ENCODE measurements at places on chromosomes 3 and 15.

GRCh38 chr15:78355177-78355576, 15.0 kb downstream of the CRABP1 start:
- DNase-seq: no peak

- DNase-seq: no peak
These were observed 130.8 kb downstream of the NEO1 start for GRCh38 chr15:73183071-73183470.

DNA sequence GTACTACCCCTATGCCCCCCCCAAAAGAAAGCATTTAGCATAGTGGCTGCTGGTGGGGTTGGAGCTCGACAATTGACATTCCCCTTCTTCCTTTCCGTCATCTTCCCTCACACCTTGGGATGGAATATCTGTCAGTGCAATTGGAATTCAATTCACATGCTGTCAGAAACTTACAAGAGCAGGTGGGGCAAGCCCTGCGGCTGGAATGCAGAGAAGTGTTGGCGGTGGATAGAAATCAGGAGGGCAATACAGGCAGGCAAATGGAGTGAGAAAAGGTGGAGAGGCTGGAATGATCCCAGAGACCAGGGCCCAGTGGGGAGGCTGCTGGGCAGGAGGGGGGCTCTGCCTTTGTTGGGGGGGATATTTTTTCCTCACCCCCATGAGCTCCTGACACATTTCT, 44.1 kb downstream of the FAM3D start:
- no peak for DNase-seq

GRCh38 chr15:86603466-86603865, 523.8 kb downstream of the AGBL1 start:
- no peak for DNase-seq

GRCh38 chr3:184970186-184970585, 158.2 kb downstream of the VPS8 start:
- DNase-seq: no peak

DNA sequence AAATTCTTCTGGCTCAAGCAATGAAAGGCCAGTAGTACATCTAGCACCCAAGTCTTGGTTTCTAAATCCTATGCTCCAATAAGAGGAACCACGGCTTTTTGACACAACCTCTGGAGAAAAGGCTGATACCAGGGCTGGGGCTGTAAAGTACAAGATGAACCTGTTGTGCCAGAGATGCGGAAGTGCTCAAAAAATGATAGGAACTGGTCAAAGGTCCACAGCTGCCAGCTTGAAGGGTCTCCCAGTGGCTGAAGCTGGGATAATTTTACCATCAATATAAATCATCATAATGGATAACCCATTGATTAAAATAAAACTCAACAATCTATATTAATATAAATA, 558 bp upstream of the NCEH1 start:
- no peak for DNase-seq

DNA sequence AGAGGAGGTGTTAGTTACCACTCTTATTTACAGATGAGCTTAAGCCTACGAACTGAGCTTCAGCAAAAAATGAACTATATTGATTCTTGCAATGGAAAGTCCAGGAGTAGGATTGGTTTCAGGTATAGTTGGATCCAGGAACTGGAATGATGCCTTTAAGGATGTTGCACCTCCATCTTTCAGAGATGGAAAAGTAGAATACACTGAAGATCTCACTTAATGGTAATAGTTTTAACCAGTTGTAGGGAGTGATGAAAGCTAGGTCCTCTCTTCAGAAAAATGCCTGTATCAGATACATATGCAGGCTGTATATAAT, 2.5 kb downstream of the SLC28A1 start:
- no peak for DNase-seq

- DNase-seq: no peak
These were observed 39.9 kb upstream of the ARHGEF26 start for GRCh38 chr3:154081305-154081704.

GRCh38 chr3:161559177-161559998, 62.8 kb downstream of the OTOL1 start:
- DNase-seq: peak; percentile 35

- DNase-seq: no peak
These were observed 231.3 kb downstream of the OCA2 start for GRCh38 chr15:27867861-27868260.

DNA sequence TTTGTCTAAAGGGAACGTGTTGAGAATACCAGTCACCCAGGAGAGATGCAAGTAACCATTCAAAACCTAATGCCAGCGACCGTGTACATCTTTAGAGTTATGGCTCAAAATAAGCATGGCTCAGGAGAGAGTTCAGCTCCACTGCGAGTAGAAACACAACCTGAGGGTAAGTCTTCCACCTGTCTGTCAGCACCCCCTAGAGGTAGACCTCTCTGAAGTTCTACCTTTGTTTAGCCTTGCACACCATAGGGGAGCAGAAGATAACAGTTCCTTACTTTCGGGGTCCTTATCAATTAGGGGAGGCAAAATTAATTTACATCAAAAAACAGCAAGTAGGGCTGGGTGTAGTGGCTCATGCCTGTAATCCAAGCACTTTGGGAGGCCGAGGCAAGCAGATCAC, 124.4 kb downstream of the HCN4 start:
- no peak for DNase-seq

- no peak for DNase-seq
These were observed 327.8 kb downstream of the RBMS3 start for GRCh38 chr3:29608414-29609327.

DNA sequence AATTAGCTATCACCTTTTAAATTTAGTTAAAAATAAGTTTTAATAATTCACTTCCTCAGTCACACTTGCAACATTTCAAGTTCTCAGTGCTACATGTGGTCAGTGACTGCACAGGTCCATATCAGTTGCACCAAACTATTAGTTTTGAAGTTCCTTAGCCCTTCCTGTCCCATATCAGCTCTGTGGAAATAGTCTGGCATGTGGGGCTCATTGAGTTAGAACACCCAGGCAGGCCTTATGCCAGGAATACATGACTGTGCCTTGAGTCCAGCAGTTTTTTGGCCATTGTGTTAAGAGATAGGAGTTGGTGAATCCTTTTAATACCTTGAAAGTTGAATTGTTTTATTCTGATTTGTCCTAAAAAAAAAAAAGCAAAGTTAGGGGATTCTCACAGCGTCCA, 153.7 kb upstream of the BFSP2 start:
- DNase-seq: no peak

DNA sequence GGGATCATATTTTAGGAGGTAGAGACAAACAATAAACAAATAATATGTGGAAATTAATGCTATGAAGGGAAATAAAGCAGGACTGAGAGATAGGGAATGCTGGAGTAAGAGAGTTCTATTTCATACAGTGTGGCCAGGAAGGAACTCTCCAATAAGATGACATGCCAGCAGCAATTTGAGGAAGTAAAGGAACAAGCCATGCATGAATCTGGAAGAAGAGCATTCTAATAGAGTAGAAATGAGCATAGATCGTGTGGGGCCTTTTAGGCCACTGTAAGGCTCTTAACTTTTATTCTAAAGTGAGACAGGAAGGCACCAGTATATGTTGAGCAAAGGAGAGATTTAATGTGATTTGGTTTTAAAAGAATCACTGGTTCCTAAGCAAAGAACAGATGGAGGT, 126.3 kb downstream of the DMXL2 start:
- no peak for DNase-seq

GRCh38 chr3:138195481-138195880, 8.4 kb downstream of the ARMC8 start:
- no peak for DNase-seq

GRCh38 chr3:70090322-70090913, 90.9 kb downstream of the SAMMSON start:
- no peak for DNase-seq

DNA sequence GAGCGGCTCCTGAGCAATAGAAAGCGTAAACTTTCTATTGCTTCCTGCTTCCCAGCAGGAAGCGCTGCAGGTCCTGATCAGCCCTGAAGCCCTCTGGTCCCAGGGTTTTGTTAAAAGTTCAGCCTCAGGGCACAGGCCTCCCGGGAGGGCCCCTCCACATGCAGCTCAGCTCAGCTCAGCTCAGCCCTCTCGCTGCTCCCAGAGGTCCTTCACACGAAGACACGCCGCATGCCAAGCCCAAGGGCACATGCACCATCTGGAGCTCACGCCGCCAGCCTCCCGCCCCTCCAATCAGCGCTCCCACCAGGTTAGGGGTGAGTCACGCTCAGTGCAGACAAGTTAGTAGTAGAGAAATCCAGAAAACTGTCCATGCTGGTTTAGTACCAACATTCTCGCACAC, 12.7 kb downstream of the TKT start:
- DNase-seq: peak; percentile 77

DNA sequence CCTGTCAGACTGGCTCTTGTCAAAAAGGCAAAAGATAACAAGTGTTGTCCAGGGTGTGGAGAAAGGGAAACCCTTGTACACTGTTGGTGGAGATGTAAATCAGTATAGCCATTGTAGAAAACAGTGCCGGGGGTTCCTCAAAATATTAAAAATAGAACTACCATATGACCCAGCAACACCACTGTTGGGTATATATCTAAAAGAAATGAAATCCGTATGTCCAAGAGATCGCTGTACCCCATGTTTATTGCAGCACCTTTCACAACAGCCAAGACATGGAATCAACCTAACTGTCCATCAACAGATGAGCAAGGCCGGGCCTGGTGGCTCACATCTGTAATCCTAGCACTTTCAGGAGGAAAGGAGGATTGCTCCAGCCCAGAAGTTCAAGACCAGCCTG, 6.2 kb downstream of the CYFIP1 start:
- no peak for DNase-seq

DNA sequence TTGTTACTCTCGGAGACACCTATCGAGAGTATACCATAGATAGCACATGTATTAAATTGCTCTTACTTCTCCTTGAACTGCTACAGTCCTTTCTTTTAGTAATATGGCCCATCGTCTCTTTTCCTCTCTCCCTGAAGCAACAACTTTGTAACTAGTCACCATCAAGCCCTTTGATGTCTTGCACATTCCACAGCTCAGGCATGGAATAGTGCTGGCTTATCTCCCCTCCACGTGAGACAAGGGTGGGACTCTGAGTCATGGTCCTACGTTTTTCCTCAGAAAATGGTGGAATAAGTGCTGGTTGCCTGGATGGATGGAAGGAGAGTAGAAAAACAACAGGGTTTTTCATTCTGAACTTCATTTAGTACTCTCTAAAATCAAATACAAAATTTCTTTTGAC, 163.3 kb upstream of the MBNL1 start:
- no peak for DNase-seq

DNA sequence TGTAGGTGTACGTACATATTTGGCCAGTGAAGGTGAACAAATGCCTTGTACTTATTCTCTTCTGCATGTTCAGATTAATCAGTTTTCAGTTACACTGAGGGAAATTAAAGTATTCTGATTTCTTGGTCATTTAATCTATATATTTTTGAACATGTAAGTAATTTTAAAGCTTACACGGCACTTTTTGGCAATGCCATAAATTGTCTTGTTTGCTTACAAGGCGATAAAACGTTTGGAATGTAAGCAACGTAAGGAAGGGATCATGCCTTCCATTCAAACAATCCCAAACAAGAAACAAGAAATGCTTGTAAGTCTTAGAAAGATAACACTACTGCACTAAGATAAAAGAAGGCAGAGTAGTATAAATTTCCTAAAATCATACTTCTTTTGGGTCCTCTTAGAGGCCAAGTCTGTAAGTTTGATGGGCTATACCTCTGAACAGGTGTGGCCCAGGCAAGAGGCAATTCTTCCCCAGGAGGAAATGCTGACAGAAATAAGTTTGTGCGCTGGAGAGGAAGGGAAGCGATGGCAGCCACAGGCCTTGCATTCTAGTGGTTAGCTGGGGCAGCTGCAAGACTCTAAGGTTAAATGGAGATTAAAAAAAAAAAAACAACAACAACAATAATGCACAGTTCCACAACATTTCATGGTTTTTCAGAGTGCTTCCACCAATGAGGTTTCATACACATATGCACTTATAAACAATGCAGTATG, 73.8 kb downstream of the GOLIM4 start:
- DNase-seq: no peak

- peak; percentile 38 for DNase-seq
These were observed 5.6 kb upstream of the FEM1B start for GRCh38 chr15:68271854-68272471.

DNA sequence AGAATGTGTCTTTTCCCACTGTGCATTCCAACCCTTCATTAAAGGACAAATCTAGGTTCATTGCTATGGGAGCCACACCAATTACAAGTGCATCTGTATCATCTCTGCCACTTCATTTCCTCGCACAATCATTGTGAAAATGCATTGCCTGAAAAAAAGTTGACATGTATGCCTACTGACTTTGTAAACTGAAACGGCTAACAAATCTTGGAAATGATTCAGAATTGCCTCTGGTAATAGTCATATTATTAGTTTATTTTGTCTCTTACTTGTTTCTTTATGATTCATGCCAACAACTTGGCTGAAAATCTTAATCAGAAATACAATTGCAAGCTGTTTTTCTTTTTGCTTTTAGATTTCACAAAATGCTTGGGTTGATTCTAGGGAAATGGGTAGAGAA, 497.1 kb downstream of the ZIC1 start:
- peak; percentile 75 for DNase-seq

- no peak for DNase-seq
These were observed 51.4 kb downstream of the SLC30A4 start for GRCh38 chr15:45471151-45471550.

- DNase-seq: no peak
These were observed 60.9 kb downstream of the PXYLP1 start for GRCh38 chr3:141292356-141293058.

- no peak for DNase-seq
These were observed 1042.9 kb downstream of the NTRK3 start for GRCh38 chr15:87213626-87214025.

GRCh38 chr3:150308481-150309256, 99.4 kb upstream of the TSC22D2 start:
- DNase-seq: no peak

- DNase-seq: peak; percentile 1
These were observed at the start of gene CTXN2 for GRCh38 chr15:48191574-48192225. Gene CTXN2 (plus strand): TSS chr15:48191665. CDS start chr15:48201301, 9,636 bp downstream.

- peak; percentile 81 for DNase-seq
These were observed 21.5 kb downstream of the CFAP161 start for GRCh38 chr15:81155375-81156218.

GRCh38 chr3:64067506-64068346, 44.4 kb upstream of the PSMD6 start:
- DNase-seq: no peak

DNA sequence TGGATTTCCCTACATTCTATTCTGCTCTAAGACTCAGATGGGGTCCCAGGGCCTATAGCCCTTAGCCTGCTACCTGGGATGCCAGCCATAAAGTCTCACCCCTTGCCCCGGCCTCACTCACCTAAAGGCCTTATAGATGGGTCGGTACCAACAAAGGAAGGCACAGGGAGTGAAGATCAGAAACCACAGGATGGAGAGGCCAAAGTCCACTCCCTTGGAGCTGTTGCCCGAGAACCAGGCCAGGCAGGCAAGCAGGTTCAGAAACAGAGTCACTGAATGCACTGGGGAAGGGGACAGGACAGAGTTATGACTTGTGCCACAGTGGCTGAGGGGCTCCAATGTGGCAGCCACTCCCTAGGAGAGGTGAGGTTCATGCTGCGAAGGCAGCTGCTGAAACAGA, 7.4 kb upstream of the ULK3 start:
- no peak for DNase-seq
